ENCODE measurements at places on chromosomes 7 and 10. TPM values are rescaled to one million over a fixed set of nuclear protein-coding genes. Genes with fewer than 3 reads are reported as not detected.

The ERVW-1 gene
- total RNA-seq, result not detected

The NPC1L1 gene
- total RNA-seq, result not detected

The ENKUR gene
- total RNA-seq, result not detected

The CADPS2 gene
- total RNA-seq, result not detected

DNA sequence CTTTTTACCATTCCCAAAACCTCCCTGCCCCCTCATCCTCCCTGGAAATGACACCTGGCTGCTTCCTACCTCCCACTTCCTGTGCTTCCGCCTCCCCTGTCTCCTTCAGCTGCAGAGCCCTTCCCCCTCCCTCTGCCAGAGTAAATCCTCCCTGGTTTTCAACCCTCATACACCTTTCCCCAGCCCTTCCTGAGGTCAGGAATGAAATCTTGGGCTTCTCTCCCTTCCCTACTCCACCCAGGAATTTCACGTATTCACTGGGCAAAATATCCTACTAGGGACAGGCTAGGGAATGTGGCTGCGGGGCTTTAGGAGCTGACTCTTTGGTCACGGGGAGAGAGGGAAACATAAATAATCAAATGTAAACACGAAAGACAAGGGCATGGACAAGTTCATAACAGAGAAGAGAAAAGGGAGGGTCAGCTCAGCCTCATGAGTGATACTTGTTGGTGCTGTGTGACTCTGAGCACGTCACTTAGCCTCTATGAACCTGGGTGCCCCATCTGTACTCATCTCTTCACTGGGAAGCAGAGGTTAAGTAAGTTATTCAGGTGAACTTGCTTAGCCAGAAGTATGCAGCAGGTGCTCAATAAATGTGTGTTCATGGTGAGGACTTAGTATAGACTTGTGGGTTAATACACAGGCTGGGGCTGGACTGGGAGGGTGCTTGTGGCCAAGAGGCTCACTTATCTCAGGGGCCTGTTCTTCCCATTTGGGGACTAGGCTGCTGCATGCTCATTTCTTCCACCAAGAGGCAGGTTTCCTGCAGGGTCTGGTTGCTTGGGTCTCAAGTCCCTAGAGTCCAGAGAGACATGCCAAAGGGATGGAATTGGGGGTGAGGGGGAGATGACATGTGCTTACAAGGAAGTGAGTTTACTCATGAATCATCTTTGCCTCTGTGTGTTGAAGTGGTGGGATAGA, 10.0 kb upstream of the DUSP5 start:
- H3K4me3 ChIP-seq, result no peak overlapping the region
- H3K4me1 ChIP-seq, result peaks cover 10% of the 10 kb centered on the region
- no peak overlapping the region for H3K27ac ChIP-seq

- no peaks in the 10 kb centered on the region for H3K4me1 ChIP-seq
- no peaks in the 10 kb centered on the region for H3K36me3 ChIP-seq
- no peak overlapping the region for H3K4me3 ChIP-seq
Measured at GRCh38 chr10:129853562-129853903, 110.5 kb downstream of the EBF3 start.

DNA sequence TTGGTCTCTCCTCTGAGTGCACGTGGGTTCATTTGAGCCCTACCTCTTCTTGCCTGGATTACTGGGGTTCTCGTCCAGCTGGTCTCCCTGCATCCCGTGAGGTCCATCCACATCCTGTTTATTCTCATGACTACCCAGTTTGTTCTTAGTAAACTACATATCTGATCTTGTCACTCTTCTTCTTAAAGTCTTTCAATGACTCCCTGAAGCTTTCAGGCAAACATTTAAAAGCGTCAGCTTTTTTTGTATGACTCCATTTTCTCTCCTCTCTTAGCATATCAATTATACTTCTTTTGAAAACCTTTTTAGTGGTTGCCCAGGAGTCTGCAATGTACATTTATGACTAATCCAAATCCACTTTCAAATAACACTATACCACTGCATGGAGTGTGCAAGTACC, 7.5 kb downstream of the SFXN2 start:
- H3K27ac ChIP-seq, result peak overlapping the region; percentile 82
- H3K36me3 ChIP-seq, result peaks cover 53% of the 10 kb centered on the region
- DNase-seq, result no peak
- H3K4me1 ChIP-seq, result peaks cover 24% of the 10 kb centered on the region
- H3K27me3 ChIP-seq, result no peaks in the 10 kb centered on the region
- H3K4me3 ChIP-seq, result no peak overlapping the region

GRCh38 chr7:43430411-43430810, 152.5 kb upstream of the STK17A start:
- H3K4me3 ChIP-seq, result no peak overlapping the region
- no peaks in the 10 kb centered on the region for H3K27me3 ChIP-seq
- peaks cover 4% of the 10 kb centered on the region for H3K4me1 ChIP-seq
- H3K36me3 ChIP-seq, result no peaks in the 10 kb centered on the region
- DNase-seq, result no peak

- peak; percentile 87 for DNase-seq
- H3K4me1 ChIP-seq, result peaks cover 43% of the 10 kb centered on the region
- peaks cover 29% of the 10 kb centered on the region for H3K36me3 ChIP-seq
- peak within 1 kb of the TSS; percentile 98 for H3K4me3 ChIP-seq
- peak within 1 kb of the TSS; percentile 94 for H3K27ac ChIP-seq
- H3K27me3 ChIP-seq, result no peaks in the 10 kb centered on the region
Measured at GRCh38 chr10:73413528-73414229, at the start of gene ANXA7. Gene ANXA7, minus strand, starts transcription at chr10:73414058. Its CDS starts 13,202 bp downstream, at chr10:73400856.

DNA sequence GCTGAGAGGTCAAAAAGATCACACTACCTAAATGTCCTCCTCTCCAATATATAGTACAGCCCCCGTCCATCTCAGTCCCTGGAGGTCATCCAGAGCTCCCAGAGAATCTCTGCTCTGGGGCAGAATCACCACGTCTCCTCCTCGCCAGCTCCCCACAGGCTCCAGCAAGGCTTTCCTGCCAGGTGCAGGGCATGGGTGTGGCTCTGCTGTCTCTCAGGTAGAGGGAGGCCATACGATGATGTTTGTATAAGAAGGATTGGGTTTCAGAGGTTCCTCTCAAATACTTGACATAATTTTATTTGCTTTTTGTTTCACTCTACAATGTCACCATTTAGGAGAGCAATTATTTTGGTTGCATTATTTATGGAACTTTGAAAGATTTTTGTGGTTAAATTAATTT, 98.3 kb upstream of the PRSS58 start:
- no peak overlapping the region for H3K4me3 ChIP-seq
- no peaks in the 10 kb centered on the region for H3K36me3 ChIP-seq
- peaks cover 23% of the 10 kb centered on the region for H3K27me3 ChIP-seq

GRCh38 chr10:133343558-133343957, 3.6 kb upstream of the PRAP1 start:
- H3K4me1 ChIP-seq, result no peaks in the 10 kb centered on the region
- H3K27ac ChIP-seq, result no peak overlapping the region
- DNase-seq, result no peak
- H3K4me3 ChIP-seq, result no peak overlapping the region

DNA sequence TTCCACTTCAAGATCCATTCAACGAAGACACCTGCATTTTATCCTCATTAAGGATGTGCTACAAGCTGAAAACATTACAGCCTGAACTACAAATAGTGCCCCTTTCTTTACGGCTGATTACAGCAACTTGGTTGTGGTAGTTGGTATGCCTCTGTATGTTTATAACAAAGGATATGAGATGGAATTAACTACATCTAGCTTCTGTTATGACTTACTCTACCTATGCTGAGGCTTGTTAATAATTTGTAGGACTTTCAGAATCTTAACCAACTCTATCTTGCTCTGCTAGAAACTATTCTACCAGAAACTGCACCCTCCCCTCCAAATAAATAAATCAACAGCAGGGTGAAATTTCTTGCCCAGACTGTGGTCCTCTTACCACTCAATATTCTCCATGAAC, 448.1 kb downstream of the GRM8 start:
- H3K27ac ChIP-seq, result no peak overlapping the region
- DNase-seq, result no peak
- H3K36me3 ChIP-seq, result no peaks in the 10 kb centered on the region
- H3K4me1 ChIP-seq, result no peaks in the 10 kb centered on the region
- H3K4me3 ChIP-seq, result no peak overlapping the region

- no peaks in the 10 kb centered on the region for H3K4me1 ChIP-seq
- DNase-seq, result no peak
- no peak overlapping the region for H3K4me3 ChIP-seq
- H3K27ac ChIP-seq, result no peak overlapping the region
- no peaks in the 10 kb centered on the region for H3K27me3 ChIP-seq
Measured at GRCh38 chr7:145644426-145645134, 472.0 kb upstream of the CNTNAP2 start.

DNA sequence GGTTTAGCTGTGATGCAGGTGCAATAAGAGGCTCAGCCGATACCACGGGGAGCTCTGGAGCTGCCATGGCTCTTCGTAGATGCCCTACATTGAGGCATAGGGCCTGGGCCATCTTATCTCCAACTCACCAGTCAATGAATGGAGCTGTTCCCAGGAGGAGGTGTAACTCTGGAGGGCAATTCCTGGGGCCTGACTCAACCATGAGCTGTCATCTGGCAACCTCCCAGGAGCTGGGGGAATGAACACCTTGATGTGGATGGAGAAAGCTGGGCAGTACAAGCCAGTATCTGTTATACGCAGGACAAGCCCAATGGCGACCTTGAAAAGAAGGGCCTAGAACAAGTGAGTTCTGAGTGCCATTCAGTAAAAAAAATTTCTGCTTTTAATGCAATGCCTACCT, 224.0 kb upstream of the PLXDC2 start:
- H3K4me3 ChIP-seq, result no peak overlapping the region
- H3K27ac ChIP-seq, result no peak overlapping the region
- DNase-seq, result no peak
- no peaks in the 10 kb centered on the region for H3K4me1 ChIP-seq

GRCh38 chr7:38232502-38233366, 40.7 kb downstream of the TARP start:
- DNase-seq, result peak; percentile 82
- H3K4me3 ChIP-seq, result peak overlapping the region; percentile 64
- H3K4me1 ChIP-seq, result peaks cover 82% of the 10 kb centered on the region

DNA sequence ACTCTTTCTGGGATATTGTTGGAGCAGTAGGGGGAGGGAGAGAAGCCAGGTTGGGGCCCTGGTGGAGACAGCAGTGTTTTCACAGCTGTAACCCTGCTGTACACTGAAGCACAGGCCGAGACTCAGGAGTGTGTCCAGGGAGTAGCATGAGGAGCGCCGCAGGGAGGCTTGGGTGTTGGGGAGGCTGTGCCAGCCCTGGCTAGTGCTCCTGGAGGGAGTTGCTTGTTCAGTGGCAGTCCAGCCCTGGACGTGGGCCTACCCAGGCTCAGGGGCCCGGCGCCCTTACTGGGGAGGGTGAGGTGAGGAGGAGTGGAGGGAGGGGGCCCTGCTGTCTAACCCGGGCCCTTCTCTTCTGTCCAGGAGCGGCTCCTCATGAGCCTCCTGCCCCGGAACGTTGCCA, 35.9 kb downstream of the ADCY1 start:
- no peak for DNase-seq
- H3K27me3 ChIP-seq, result peaks cover 1% of the 10 kb centered on the region
- H3K4me3 ChIP-seq, result no peak overlapping the region
- H3K27ac ChIP-seq, result no peak overlapping the region
- no peaks in the 10 kb centered on the region for H3K36me3 ChIP-seq

DNA sequence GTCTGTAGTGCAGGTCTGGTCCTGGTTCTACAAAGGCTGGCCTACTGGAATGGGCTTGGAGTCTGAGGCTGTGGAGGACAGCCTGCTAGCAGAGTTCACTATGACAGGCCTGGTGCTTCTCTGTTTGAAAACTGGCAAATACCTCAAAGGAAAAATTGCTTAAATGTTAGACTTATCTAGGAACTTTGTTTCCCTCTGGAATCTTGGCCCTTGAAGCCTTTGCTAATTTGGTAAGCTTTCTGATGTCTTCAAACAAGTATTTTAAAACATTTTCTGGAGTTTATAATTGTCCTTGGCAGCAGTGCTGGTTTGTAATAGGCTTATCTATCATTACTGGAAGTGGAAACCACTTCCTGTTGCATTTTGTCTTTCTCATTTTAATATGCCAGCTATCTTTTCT, 139.7 kb downstream of the TMEM26 start:
- peaks cover 17% of the 10 kb centered on the region for H3K4me1 ChIP-seq
- peaks cover 5% of the 10 kb centered on the region for H3K36me3 ChIP-seq
- no peak for DNase-seq
- H3K27me3 ChIP-seq, result peaks cover 39% of the 10 kb centered on the region

GRCh38 chr10:119005362-119006043, 24.0 kb upstream of the NANOS1 start:
- no peaks in the 10 kb centered on the region for H3K4me1 ChIP-seq
- no peak overlapping the region for H3K4me3 ChIP-seq
- no peak overlapping the region for H3K27ac ChIP-seq
- no peak for DNase-seq
- H3K36me3 ChIP-seq, result no peaks in the 10 kb centered on the region

GRCh38 chr10:77289027-77289501, 348.5 kb downstream of the KCNMA1 start:
- H3K4me3 ChIP-seq, result no peak overlapping the region
- H3K36me3 ChIP-seq, result no peaks in the 10 kb centered on the region
- H3K4me1 ChIP-seq, result no peaks in the 10 kb centered on the region
- no peak overlapping the region for H3K27ac ChIP-seq
- no peak for DNase-seq
- H3K27me3 ChIP-seq, result peaks cover 7% of the 10 kb centered on the region

- H3K4me3 ChIP-seq, result no peak overlapping the region
- H3K4me1 ChIP-seq, result no peaks in the 10 kb centered on the region
- H3K36me3 ChIP-seq, result no peaks in the 10 kb centered on the region
- no peak for DNase-seq
- H3K27me3 ChIP-seq, result peaks cover 13% of the 10 kb centered on the region
Measured at GRCh38 chr10:31261511-31262311, 57.3 kb upstream of the ZEB1 start.

DNA sequence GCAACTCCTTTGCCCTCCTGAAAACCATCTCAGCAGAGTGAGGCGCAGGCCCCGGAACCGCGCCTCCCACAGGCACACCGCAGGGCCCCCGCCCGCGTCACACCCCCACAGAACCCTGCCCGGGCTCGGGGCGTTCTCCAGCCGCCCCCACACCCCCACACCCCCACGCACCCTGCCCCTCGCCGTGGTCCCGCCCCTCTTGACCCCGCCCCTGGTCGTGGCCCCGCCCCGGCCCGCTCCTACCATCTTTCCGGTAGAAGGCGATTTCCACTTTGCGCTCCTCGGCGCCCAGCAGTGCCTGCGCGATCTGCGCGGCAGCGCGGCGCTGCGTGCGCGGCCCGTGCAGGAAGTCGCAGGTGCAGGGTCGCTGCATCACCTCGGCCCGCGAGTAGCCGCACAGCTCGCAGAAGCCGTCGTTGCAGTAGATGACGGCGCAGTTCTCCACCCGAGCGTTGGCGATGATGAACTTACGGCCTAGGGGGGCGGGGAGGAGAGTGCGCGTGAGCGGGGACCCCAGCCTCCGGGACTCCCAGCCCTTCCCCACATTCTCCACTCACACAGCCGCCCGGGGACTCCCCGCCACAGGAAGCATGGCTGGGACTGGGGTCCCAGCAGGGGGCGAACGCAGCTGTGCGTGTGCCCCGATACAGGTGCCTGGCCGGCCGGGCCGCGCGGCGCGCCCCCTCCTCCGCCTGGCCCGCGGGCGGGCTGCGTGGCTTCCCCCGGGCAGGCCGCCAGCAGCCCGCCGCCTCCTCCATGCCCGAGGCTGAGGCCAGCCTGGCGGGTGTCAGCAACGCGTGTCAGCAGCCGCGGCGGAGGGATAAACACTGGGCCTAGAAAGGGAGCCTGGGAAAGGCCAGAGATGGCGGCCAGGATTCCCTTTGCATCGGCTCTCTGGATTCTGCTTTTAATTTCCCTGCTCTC, 3.4 kb downstream of the KCNH2 start:
- H3K27me3 ChIP-seq, result peaks cover 36% of the 10 kb centered on the region
- H3K4me3 ChIP-seq, result peak overlapping the region; percentile 79
- H3K36me3 ChIP-seq, result no peaks in the 10 kb centered on the region
- H3K4me1 ChIP-seq, result peaks cover 22% of the 10 kb centered on the region

All from activated T-helper 2 cell treated with anti-CD3 and anti-CD28 coated beads, Interferon-gamma antibody, Interleukin-2, Interleukin-4, amounts not matched to agents 10 μg/mL and 5 μg/mL and 100 μg/mL, durations not matched to agents 14 hours and 24 hours and 36 hours (primary cell).